ENCODE measurements at places on chromosomes 13 and 19. TPM values are rescaled to one million over a fixed set of nuclear protein-coding genes. Genes with fewer than 3 reads are reported as not detected.

ATP4B gene
- not detected for total RNA-seq

FFAR3 gene
- total RNA-seq, result not detected

PABPC3 gene
- under 0.01 TPM for total RNA-seq

CGB3 gene
- total RNA-seq, result not detected

Measured in cardiac atrium fibroblast (primary cell).